ENCODE measurements at places on chromosomes 3 and 15.

GRCh38 chr15:34642247-34642646 is 58.8 kb upstream of the GOLGA8B start:
- no peak for DNase-seq

- DNase-seq = no peak
Measured at GRCh38 chr3:134937256-134938028, 142.4 kb downstream of the EPHB1 start.

GRCh38 chr15:63839722-63840121 is 6.0 kb upstream of the HERC1 start:
- DNase-seq = no peak

GRCh38 chr15:37586011-37586583 is 348.3 kb upstream of the TMCO5A start:
- DNase-seq = no peak

GRCh38 chr3:170096342-170096741 is 58.5 kb downstream of the GPR160 start:
- no peak for DNase-seq

DNA sequence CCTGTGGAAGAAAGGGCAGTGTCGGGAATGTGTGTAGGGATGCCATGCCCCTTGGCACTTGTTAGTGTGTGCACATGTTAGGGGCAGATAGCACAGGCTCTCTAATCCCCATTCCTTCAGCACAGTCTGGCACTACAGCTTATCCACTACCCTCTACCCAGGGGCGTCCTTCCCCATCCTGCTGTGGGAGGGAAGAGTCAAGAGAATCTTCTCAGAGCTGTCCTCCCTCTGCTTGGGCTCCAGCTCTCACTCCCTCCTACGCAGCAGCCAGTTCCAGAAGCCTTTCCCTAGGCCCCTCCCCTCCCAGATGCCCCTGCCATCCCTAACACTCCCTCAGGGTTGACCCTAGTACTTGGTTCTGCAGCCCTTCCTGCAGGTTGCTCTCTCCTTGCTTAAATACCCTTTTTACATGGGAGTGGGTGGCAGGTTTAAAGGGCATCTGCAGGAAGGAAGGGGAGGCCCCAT is 815 bp upstream of the GRM2 start:
- DNase-seq = no peak

- DNase-seq = no peak
Measured at GRCh38 chr15:96325541-96326327, 4.8 kb upstream of the NR2F2 start.

DNA sequence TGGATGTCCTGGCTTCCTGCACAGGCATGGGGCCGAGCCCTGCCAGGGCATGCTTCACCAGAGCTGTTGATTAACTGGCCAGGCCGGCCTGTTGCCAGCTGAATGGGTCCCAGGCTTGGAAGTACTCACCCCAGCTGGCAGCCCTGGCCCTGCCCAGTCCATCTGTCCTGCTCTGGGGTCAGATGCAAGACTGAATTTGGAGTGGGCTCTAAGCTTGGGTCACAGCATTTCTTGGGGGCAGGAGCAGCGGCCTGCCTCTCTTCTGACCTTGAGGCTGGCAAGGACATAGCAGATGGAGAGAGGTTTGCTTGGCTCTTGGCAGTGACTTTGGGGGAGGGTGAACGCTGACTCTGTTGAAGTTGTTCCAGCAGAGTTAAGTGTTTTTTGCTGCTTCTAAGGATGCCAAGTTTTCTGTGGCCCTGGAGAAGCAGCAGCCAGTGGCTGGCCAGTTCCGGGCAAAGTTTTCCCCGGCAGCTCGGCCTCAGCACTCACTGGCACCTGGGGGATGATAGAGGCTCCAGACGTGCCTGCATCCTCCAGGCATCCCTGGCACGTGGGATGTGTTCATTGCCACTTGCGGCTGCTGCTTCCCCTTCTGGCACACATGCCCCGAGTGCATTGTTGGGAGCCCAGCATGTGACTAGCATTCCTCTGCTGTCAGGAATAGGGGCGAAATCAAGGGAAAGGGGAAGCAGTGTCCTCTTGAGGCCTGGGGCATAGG is 22.9 kb downstream of the PDIA5 start:
- DNase-seq = no peak

DNA sequence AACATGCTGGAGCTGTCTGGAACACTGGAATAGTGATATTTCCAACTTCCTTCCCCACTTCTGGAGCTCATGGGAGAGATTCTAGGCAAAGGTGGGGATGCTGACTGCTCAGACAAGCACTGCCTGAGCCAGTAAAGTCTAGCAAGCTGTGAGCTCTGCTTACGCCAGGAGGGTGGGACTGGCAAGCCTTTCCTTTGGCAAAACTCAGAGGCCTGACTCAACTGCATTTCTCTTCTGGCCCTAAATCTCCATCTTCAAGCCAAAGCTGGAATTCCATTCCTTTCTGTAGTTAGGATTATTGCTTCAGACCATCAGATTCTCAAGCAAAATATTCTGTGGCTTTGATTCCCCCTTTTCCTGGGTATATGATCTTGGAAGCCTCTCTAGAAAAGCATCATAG is 20.3 kb upstream of the EPB42 start:
- no peak for DNase-seq

- no peak for DNase-seq
Measured at GRCh38 chr15:57118013-57118799, 199.8 kb downstream of the TCF12 start.

GRCh38 chr3:136928240-136928639 is 29.5 kb upstream of the IL20RB start:
- DNase-seq = no peak

- no peak for DNase-seq
Measured at GRCh38 chr3:13495351-13495813, 15.3 kb downstream of the HDAC11 start.

GRCh38 chr3:177620073-177620472 is 422.8 kb upstream of the TBL1XR1 start:
- DNase-seq = no peak

- no peak for DNase-seq
Measured at GRCh38 chr3:50297384-50297775, 1.8 kb downstream of the HYAL3 start.

GRCh38 chr3:114569186-114569585 is 275.4 kb downstream of the TIGIT start:
- DNase-seq = no peak

GRCh38 chr15:69628256-69629093 is 175.9 kb downstream of the RPLP1 start:
- DNase-seq = no peak

DNA sequence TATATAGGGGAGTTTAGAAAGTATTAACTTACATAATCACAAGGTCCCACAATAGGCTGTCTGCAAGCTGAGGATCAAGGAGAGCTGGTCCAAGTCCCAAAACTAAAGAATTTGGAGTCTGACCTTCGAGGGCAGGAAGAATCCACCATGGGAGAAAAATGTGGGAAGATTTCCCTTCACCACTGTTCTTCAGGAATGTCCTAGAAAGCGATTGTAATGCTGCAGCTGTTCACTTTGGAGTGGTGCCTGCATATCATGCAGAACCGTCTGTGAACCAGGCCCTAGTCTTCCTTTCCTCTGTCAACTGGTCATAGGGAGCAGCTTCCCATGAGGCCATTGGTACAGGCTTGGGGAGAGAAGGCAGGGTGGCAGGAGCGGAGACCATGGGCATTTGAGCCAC is 497.9 kb upstream of the ARPP21 start:
- no peak for DNase-seq

GRCh38 chr15:87826119-87826747 is 430.3 kb downstream of the NTRK3 start:
- DNase-seq = no peak

GRCh38 chr3:78368636-78369345 is 1328.9 kb downstream of the ROBO2 start:
- DNase-seq = no peak

DNA sequence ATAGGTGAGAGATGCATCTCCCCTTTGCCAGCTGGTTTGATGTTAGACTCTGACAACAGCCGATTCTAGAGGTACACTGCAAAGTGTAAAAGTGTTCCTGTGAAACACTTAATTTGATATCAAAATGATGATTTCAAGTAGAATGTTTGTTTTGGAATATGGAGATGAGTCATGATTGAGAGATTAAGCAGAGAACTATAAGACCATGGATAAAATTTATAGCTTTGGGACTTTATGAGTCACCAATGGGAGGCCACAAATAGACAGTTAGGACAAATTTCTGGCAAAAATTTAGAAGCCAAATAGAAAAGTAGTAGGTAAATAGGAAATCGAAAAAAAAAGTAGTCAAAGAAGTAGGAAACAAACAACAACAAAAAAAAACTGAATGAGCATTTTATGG is 672.5 kb downstream of the NSUN3 start:
- no peak for DNase-seq

- DNase-seq = no peak
Measured at GRCh38 chr3:106881186-106881585, 496.1 kb upstream of the CCDC54 start.

- DNase-seq = no peak
Measured at GRCh38 chr3:17577796-17578520, 164.5 kb downstream of the TBC1D5 start.

DNA sequence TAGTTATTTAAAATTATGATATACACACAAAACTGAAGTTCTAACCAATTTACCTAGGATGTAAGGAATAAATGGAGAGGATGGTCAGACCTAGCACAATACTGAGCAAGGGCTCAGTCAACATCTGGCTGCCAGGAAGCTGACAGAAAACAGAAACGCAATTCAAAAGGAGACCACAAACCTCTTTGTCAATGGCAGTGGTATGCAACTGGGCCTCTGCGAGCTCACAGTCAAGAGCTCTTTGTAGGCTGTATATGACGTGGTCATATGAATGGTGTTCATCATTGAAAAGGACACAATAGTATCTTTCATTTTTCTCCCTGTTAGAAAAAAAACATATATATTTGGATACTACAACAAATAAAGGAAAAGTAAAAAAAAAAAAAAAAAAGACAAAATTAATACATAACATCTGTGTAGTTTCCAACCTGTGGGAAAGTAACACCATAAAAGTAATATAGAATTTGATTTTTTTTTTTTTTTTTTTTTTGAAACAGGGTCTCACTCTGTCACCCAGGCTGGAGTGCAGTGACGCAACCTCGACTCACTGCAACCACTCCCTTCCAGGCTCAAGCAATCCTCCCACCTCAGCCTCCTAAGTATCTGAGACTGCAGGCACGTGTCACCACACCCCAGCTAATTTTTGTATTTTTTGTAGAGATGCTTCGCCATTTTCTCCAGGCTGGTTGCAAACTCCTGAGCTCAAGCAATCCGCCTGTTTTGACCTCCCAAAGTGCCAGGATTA is 37.9 kb downstream of the UBR1 start:
- no peak for DNase-seq

GRCh38 chr15:101437209-101437608 is 52.3 kb downstream of the PCSK6 start:
- DNase-seq = no peak

GRCh38 chr3:40381904-40382616 is 4.9 kb upstream of the ENTPD3 start:
- DNase-seq = no peak
